Right renal cortex interstitium (tissue), 3 donors: ENCODE measurements at places on chromosomes 5 and 9.

GRCh38 chr9:109816490-109816889 is 36.5 kb downstream of the PALM2AKAP2 start:
- no peak for DNase-seq

GRCh38 chr9:131029574-131029952 is 20.6 kb downstream of the LAMC3 start:
- DNase-seq, result no peak

GRCh38 chr5:168934169-168934568 is 355.0 kb upstream of the PANK3 start:
- DNase-seq, result no peak

DNA sequence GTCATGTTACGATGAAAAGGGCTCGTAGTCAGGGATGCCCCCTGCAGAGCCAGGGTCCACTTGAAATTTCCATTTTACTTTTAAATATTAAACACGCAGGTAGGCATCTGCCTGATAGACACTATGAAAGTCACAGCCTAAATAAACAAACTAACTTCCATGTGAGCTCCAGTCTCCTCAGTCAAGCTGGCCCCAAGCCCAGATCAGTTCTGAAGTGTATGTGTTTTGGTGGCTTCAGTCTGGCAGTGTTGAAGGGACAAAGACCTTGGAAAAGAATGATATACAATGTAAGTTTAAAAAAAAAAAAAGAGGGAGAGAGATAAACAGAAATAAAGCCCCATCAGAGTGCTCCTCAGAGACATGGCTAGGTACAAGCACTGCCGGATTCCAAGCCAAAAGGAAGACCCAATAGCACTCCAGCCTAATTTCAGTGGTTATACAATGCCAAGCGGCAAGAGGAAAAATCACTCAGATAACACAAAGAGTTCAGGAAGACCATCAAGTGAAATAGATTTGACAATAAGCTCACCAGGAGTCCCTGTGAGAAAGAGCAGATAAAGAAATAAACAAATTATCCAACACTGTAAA is 181.0 kb downstream of the BNC2 start:
- DNase-seq, result no peak

DNA sequence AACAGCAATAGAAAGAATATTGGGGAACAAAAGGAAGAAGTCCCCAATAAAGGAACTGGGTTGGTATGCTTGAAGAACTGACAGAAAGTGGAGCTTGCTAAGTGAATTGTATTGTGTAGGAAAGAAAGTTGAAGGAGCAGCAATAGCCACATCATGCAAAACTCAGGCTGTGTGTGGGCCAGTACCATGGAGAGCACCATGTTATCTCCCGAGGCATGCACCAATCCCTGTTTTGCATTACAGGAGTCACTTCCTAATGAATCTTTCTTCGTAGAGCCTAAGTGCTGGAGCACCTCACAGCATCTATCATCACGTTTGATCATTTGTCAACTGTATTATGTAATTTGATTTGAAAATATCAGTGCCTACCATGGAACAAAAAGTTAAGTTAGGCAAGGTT is 137.7 kb upstream of the NMUR2 start:
- peak; percentile 44 for DNase-seq

DNA sequence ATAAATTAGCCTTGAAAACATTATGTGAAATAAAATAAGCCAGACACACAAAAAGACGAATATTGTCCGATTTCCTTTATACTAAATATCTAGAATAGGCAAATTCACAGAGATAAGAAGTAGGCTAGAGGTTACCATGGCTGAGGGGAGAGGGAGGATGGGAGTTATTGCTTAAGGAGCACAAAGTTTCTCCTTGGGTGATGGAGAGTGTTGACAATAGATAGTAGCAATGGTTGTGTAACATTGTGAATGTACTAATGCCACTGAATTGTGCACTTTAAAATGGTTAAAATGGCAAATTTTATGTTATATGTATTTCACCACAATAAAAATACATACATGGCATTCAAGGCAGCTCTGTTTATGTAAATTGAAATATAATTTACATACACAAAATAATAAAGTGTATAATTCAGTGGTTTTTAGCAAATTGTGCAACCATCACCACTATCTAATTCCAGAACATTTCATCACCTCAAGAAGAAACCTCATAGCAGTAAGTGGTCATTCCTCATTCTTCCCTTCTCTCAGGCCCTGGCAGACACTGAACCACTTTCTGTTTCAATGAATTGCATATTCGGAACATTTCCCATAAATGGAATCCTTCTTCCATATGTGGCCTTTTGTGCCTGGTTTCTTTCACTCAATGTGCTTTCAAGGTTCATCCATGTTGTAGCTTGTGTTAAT is 59.2 kb downstream of the NDST1 start:
- no peak for DNase-seq

GRCh38 chr5:2780421-2781171 is 29.1 kb upstream of the IRX2 start:
- DNase-seq, result no peak

DNA sequence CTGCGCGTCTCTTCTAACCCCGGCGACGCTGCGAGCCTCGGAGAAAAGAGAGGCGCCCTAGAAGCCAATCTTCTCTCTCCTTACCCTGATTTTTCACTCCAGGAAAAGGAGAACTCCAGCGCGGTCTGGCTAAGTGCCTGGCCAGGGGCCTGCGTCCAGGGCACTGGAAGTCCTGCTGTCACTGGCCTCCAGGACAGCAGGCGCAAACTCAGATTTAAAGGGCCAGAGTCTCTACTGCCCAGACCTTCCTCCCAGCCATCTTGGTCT is 553 bp upstream of the FOXB2 start:
- DNase-seq, result no peak

DNA sequence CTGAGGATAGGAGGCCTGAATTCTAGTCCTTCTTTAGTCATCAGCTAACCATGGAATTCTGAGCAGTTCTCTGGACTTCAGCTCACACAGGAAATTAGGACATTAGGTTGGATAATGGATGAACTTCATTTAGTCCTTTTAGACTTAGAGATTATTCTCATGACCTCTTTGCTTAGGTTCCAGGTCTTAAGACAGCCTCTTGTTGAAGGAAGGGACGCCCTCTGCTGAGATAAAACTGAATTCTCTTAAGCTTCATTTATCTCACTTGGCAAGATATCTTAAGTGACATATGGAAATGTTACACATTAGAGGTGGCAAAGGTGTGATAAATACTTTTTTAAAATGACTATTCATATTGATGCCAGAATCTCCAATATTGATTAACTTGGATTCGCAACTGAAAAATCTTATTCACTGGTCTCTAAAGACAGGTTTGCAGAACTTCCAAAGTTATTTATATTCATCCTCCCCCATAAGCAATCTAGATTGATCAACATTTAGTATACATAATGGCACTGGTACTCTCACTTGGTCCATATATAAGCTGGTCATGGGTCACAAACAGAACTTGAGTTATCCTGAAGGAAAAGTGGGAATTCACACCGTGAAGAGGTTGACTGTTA is 16.9 kb upstream of the ZNF366 start:
- DNase-seq, result no peak

DNA sequence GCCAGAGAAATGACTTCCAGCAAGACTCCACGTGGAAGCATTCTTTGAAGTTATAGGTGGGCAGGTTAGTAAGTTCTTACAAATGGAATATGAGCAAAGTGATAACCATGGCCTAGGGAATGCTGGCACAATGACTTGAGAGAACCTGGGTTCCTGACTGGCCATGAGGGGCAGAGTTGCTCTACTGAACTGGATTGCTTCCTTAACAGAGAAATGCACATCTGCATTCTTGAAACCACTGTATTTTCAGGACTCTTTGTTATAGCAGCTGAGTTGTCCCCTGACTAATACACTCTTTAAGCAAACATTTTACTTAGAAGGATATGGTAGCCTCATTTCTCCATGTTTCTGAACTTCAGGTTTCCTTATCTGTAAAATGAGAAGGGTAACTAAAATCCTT is 108.3 kb upstream of the GNA14 start:
- DNase-seq, result no peak

DNA sequence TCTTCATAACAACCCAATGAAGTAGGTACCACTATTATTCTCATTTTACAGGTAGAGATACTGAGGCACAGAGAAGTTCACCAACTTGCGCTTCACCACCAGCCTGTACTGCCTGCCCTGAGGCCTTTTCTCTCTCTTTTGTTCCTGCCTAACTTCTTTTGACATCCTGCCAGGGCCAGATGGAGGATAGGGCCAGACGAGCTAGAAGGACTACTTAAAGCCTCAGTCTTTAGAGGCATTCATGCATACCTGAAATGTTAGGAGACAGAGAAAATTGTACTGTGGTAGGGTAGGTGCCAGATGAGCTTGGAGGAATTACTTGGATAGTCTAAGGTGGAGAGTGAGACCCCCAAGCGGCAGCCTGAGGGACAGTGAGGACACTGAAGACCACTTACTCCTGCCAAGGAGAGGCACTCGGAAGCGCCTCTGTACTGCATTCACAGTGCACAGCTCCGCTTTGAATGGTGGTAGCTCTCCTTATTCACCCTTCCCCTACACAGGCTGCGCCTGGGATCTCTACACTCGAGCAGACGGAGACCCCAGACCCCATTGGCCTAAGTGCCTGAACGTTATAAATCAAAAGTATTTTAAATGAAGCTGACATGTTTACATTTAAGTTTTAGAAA is 6.2 kb upstream of the ORM1 start:
- no peak for DNase-seq

DNA sequence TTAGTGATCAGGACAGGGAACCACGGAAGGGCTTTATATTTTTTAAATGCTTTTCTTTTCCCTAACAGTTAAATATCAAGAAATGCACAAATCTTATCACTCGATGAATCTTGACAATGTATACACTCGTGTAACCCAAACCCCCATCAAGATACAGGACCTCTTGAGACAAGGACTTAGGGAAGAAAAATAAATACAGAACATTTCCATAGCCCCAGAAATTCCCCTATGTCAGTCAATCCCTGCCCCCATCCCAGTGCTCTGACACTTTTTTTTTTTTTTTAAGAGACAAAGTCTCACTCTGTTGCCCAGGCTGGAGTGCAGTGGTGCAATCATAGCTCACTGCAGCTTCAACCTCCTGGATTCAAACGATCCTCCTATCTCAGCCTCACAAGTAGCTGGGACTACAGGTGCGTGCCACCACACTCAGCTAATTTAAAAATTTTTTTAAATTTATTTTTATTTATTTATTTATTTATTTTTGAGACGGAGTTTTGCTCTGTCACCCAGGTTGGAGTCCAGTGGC is 2.7 kb downstream of the SPINK4 start:
- no peak for DNase-seq

DNA sequence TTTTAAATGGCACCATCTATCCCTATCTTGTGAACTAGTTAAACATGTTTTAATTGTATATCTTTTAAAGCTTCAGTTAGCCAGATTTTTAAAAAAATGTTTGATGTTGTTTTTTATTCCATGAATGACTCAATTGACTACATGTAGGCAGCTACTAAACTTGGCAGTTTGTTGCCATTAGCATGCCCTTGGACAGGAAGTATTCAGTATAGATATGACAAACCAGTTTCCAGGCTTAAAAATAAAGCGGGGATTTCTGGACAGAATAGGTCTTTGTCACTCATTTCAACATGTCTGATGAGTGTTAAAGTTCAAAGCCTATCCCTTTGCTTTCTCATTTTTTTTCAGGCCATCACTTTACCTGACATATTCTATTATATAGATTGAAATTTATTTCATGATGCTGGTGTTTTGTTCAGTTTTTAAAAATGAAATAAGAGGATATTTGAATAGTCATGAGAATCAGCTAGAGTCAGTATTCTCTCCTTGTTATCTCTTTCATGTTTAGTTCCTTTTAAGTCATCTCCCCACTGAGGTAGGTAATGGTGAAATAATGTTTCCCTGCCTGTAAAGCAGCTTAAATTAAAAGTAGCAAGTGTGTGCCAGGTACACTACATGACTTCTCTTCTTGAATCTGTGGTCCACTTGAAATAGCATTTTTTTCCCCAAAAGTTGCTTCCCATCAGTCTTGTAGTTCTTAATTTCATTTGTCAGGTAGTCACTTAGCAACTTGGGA is 11.9 kb downstream of the TNFAIP8 start:
- DNase-seq, result no peak

GRCh38 chr5:167453246-167454030 is 838.0 kb upstream of the WWC1 start:
- DNase-seq, result no peak

DNA sequence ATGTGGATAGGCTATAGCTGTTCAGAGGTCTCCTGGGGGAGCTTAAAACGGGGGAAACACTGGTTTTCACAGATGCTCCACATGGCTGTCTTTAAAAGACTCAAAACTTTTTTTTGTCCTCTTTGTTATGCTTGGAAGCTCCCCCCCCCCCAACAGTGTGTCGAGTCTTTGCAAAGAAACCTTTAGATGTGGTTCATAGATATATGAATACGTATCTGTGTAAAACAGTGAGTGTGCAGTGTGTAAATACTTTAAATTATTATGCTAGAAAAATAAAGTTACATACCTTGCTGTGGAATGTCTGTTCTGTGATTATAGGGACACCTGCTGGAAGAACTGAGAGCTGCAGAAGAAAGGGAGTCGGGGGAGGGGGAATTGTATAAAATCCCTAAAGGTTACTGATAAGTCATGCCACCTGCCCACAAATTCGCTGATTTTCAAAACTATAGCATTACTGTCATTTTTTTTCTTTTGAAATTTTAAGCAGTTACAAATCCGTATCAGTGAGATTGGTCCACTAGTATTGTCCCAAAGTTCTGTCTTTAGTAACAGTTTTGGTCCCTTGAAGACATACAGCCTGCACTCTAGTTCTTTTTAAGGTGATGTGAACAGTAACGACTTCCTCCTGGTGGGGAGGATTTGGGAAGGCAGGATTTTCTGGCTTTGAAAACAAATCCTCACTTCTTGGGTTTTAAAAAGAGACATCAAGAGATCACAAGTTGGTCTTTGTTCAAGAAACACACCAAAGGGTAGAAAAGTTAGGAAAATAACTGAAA is 22.9 kb downstream of the RGMB start:
- peak; percentile 56 for DNase-seq
